ENCODE measurements at places on chromosomes 12 and 14.

GRCh38 chr12:4223273-4223845 is 50.2 kb upstream of the CCND2 start:
- no peak for DNase-seq

DNA sequence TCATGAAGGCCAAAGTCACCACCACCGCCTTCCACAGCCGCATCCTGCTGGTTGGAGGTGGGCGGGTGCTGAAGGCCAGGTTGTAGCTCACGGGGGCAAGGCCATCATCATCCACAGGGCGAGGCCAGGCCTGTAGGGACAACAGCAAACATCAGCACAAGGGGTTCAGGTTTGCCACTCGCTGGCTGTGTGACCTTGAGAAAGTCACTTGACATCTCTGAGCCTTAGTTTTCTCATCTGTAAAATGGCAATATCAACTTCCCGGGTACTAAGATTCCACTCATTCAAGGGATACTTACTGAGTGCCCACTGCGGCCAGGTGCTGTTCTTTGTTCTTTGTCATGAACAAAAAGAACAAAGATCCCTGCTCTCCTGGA is 6.1 kb downstream of the ABCB9 start:
- DNase-seq = no peak

GRCh38 chr14:105432657-105433056 is 13.0 kb downstream of the MTA1 start:
- no peak for DNase-seq

DNA sequence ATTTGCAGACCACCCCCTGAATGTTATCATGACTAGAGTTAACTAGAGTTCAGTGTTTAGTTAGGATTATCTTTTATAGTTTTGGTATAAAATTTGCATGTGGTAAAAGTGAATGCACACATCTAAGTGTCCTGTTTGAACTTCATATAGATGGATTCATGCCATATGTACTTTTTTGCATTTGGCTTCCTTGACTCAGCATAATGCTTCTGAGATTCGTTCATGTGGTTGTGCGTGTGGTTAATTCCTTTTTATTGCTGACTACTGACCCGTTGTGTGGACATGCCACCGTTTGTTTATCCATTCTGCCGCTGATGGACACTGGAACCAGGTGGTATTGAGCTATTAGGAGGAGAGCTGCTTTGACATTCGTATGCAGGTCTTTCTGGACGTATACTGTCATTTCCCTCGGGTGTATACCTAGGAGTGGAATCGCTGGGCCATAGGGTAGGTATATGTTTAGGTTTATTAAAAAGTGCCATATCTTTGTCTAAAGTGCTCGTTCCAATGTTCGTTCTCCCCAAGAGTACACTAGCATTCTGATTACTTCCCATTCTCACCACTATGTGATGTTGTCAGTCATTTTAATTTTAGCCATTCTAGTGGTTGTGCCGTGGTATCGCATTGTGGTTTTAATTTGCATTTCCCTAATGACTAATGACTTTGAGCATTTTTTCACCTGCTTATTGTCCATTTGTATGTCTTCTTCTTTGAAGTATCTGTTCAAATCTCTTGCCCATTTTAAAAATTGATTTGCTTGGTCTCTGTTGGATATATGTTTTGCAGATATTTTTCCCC is 37.7 kb downstream of the RIN3 start:
- no peak for DNase-seq

DNA sequence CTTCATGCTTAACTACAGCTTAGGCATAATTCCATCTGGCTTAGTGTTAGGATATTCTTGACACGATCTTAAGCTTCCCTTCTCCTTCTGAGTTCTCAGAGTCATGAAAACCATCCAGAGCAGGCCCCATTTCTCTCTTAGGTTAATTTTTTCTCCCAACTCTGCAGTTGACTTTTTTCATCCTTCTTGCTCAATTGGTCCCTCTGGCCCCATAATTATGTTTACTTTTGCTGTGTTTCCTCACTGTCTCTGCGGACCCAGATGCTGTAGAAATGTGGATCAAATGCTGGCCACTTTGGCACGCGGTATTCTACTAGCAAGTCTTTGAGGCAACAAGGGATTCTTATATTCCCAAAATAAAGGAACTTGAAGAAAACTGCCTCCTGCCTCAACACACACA is 9.5 kb downstream of the TMEM132C start:
- DNase-seq = no peak

DNA sequence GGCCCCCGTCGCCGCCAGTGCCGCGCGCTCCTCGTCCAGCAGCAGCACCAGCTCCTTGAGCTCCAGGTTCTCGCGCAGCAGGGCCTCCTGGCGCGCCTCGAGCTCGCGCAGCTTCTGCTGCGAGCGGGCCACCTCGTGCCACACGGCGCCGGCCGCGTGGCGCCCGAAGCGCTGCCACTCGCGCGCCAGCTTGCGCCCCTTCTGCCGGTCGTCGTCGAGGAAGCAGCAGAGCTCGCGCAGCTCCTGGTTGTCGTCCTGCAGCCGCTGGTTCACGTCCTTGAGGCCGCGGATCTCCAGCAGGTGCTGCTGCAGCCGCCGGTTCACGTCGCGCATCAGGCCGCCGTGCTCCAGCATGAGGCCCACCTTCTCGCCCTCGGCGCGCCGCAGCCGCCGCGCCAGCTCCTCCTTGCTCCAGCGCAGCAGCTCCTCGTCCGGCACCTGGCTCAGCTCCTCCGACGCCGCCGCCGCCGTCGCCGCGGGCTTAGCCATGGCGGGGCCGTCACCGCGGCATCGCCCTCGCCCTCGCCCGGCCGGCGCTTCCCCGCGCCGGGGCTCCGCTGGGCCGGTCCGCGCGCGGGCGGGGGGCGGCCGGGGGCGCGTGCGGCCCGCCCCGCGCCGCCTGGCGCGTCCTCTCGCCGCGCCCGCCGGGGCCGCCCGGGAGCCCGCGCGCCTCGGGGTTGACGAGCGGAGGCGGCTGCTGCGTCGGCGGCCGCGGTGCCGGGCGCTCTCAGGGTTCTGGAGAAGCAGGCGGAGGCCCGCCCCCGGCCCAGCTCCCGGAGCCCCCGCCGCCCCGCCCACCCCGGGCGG is at the start of gene CCDC85C:
CCDC85C (minus strand) TSS at position 737 of the 807 bp plus-strand sequence; CDS start at position 489, 248 bp downstream.
- peak; percentile 83 for DNase-seq

GRCh38 chr12:5452569-5452968 is 20.7 kb downstream of the NTF3 start:
- DNase-seq = no peak

All from activated effector memory CD4-positive, alpha-beta T cell treated with anti-CD3 and anti-CD28 coated beads, Interleukin-2, amount 50 U/mL, for 16 hours (primary cell).